Large intestine (tissue), 12 donors: ENCODE measurements at places on chromosomes 3 and 15. TPM values are rescaled to one million over a fixed set of nuclear protein-coding genes. Genes with fewer than 3 reads are reported as not detected.

DNA sequence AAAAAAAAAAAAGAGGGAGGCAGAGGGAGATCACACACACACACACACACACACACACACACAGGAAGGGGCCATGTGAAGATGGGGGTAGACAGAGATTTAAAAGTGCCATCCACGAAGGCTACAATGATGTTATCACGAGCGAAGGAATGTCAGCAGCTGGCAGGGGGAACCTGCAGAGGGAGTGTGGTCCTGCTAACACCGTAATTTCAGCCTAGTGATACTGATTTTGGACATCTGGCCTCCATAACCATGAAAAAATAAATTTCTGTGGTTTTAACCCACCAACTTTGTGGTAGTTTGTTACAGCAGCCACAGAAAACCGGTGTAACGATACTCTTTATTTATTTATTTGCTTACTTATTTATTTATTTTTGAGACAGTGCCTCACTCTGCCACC is 76.0 kb downstream of the TMCO5A start:
- DNase-seq, result no peak

DNA sequence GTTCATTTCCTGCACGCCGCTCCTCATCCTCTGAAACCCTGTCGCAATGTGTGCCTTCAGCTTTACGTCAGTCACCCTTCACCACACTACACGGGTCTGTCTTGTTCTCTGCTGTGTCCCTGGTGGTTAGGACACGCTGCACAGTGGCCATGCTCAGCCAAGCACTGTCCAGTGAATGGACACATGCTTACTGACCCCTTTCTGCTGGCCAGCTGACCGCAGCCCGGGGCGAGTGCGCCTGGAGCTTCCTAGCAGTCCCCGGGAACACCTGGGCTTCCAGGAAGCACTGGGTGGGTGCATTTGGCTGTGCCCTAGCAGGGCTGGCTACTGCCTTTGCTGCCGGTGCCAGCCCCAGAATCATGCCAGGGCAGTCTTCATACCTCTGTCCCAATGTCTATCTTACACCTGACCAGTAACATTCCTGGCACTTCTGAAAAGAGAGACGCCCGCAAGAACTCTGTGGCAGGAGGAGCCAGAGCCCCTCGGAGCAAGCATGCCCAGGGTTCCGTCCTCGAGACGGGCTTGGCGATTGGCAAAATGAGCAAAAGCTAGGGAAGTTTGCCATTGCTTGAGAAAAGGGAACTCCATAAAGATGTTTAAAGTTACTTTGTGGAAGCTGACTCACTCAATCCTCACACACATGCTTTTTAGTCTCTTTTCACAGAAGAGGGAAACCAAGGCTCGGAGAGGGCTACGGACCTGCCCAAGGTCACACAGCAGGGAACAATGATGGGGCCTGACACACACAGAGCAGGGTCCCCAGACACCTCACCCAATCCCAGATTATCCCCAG is 15.7 kb upstream of the ZXDC start:
- no peak for DNase-seq

DNA sequence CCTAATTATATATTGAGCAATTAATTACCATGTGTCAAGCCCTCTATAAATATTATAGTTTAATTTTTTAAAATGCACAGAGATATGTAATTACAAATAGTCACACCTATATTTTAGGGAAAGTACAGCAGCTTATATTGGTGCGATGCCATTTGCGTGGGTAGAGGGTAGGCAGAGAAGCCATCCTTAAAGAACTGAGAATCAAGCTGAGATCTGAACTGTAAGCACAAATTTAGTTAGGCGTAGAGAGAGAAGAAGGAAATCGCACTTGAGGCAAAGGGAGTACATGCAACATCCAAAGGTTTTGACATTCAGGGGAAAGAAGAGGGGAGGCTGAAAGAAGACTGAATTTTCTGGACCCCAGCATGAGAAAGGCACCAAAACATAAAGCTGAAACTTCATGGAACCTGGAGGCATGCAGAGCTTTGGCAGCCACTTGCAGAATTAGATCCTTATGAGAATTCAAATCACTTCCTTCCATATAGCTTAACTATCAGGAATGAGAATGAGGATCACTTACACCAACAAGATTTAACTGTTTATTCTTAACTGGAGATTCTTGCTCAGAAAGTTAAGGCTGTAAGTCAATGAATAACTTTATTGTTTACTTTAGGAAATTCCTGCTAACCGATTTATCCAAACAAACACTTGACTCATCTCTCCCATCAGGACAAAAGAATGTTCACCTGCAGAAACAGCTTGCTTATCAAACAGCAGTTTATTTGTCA is 114.3 kb downstream of the TGFBR2 start:
- DNase-seq, result peak; percentile 53

DNA sequence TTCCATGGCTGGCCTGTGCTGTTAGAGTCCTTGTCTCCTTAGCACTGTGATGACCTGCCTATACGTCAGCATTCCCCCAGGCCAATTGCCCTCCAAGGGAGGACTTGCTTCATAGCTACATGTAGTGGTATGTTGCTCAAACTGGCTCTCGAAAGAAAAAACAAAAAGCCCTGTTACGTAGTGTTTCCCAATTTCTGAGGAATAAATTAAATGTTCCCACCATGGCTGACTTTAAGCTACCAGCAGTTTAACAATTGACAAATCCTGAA is 54.6 kb downstream of the WNT7A start:
- DNase-seq, result no peak

- DNase-seq, result no peak
Measured at GRCh38 chr15:96222981-96223380, 107.5 kb upstream of the NR2F2 start.

DNA sequence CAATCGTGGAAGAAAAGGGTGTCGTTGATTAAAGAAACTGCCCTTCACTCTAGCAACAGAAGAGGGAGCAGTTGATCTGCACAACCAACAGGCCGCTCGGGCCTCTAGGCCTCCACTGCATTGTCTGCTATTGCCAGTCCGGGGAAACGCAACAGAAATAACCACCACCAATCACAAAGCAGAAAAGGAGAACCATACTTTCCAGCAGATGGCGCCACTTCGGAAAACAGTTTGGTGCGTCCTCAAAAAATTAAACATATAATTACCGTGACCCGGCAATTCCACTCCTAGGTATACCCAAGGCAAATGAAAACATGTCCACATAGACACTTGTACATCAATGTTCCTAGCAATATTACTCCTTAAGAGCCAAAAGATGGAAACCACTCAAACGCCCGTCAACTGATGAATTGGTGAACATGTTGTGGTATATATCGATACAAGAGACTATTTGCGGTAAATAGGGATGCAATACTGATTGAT is 154.1 kb downstream of the TJP1 start:
- DNase-seq, result peak; percentile 73

GRCh38 chr15:69704229-69704628 is 251.6 kb downstream of the RPLP1 start:
- no peak for DNase-seq

DNA sequence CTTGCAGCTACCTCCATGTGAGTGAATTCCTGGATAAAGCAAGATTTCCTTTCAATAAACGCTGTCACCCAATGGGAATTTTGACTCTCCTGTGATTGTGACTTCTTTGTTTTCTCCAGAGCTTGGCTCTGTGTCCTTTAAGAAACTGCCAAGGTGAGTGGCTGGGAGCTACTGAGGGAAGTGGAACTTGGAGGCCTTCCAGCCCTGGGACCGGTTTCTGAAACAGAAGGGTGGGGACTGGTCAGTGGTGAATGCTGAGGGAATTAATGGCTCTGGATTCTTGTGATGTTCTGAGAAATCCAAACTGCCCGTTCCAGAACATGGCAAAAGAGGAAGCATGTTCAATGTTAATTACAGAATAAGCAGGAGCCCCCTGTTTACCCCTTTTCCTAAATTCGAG is 41.1 kb upstream of the MYZAP start:
- no peak for DNase-seq

DNA sequence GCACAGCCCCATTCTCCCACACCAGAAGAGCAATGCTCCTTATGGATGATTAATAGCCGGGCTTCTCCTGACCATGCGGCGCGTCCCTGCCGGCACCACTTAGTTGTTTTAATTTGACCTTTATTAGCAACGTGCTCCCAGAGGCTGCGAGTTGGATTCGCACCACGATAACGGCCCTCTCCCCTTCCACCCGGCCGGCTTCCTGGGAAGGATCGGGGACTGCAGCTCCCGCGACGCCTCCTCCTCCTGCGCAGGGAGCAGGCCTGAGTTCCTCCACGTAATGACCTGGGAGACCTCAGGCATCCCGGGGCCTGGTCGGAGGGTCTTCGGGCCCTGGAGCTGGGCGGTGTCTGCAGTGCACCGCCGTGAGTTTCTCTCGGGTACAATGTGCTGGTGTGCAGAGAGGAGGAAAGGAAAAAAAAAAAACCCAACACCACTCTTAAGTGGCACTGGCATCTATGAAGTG is 243.3 kb upstream of the TOPAZ1 start:
- DNase-seq, result peak; percentile 2

DNA sequence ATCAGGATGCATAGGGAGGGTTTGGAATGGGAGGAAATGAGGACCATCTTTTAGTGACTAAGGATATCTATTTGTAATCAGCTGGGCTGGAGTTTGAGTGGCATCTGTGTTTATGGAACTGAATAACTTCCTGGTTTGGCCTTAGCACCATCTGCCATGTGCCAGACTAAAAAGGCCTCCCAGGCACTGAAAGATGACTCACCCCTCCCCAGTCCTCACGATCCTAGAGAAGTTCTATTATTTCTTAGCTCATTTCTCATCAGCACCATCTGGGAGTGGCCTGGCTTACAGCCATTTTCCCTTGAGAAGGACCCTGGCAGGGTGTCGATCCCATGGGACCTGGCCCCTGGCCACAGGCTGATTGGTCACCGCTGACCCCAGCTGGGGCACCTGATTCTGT is 23.9 kb upstream of the CTXND1 start:
- no peak for DNase-seq

GRCh38 chr3:46864061-46864881 is 1.0 kb upstream of the MYL3 start:
- DNase-seq, result no peak

GRCh38 chr3:72335458-72336095 is 512.7 kb downstream of the SHQ1 start:
- no peak for DNase-seq

DNA sequence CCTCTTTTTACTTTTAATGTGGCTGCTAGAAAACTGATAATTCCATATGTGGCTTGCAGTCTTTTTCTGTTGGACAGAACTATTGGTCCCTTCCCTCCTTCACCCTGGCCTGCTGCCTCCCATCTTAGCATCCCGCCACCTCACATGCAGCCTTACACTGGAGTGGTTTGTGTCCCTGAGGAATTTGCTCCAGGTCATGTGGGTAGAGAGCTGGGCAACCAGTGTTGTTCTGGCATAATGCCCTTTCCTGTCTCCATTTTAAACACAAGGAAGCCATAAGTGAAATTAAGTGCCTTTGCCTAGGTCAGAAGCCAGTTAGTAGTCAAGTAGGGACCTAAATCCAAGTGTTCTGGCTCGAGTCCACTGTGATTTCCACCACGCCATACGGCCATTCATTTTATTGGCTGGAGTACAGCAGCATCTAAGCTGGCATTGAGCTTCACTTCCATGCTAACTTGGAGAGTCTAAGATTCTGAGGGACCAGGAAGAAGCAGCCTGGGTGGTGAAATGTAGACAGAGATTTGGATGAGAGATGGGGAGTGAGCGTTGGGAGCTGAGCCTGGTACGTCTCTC is 46.0 kb upstream of the PLXNA1 start:
- DNase-seq, result no peak

DNA sequence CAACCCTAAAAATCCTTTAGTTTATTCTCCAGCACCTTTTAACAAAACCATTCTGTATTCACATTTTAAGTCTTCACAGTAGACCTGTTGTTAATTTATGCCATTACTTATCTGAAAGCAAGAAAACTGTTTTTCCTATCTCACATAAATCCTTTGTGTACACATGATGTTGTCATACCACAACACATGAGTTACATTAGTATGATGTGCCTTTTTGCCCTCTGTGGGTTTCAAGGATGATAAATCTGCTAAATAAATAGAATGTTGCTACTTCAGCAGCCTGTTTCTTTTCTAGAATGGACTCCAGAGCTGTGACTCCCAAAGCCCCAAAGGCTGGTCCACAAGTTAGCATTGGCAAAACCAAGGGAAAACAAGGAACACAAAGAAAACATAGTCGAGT is 151.6 kb downstream of the SERPINI1 start:
- DNase-seq, result no peak

DNA sequence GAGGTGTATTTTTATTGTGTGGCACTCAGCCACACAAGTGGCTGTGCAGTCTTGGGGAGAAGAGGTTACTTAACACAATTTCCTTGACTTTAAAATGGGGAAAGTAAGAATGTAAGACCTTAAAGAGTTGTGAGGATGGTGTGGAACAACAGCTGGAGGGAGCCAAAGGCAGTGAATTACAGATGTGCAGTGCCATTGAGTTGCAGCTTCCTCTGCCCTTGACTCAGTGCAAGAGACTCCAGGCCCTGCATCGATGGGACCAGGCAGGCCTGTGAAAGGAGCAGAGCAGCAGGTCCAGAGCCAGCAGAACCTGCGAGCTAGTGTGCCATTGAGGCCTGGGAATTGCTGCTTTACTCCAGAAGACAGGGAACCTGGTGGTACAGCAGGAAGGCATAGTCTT is 27.2 kb downstream of the EEFSEC start:
- DNase-seq, result no peak

DNA sequence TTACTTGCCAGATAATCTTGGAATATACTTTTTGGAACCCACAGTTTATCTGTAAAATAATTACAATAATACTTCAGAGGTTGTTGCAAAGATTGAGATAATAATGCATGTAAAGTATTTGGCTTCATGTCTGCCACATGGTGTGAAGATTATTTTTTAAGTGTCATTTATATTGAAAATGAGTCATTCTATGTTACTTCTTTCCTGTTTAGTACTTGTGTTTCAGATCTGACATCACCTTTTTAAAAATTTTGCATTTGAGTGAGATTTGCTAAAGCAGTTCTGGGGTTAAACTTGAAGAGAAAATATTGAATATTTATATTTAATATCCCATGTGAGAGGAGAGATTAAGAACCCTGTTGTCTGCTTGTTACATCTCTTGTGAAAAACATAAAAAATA is 31.2 kb downstream of the IQGAP1 start:
- no peak for DNase-seq

- DNase-seq, result no peak
Measured at GRCh38 chr15:89170364-89170763, 51.0 kb downstream of the RLBP1 start.

- DNase-seq, result peak; percentile 81
Measured at GRCh38 chr15:64731012-64731804, 44.2 kb downstream of the RBPMS2 start.

DNA sequence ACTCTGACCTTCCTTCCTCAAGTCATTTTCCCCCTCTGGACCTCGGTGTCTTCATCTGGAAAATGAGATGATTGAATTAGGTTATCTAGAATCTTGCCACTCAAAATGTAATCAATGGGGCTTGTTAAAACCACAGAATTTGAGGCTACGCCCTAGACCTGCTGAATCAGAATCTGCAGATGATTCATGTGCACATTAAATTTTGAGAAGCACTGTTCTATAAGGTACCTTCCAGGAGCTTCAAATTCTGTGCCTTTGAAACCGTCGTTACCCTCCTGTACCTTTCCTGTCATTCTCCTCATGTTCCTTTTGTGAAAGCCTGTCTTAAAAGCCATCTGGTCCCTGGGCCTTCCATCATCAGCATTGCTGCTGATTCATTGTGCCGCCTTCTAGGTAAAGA is 172.4 kb upstream of the TOPAZ1 start:
- no peak for DNase-seq

GRCh38 chr3:11643605-11644087 is at the start of gene VGLL4:
Gene VGLL4 (minus strand): TSS chr3:11643915. CDS start chr3:11643518, 397 bp downstream.
- peak; percentile 85 for DNase-seq

LIPC gene
- 0.25 TPM for polyA plus RNA-seq

IGDCC3 gene
- 1.6 TPM for polyA plus RNA-seq

CSTA gene
- 1.2 TPM for polyA plus RNA-seq

GPR171 gene
- 2.5 TPM for polyA plus RNA-seq

PIERCE2 gene
- polyA plus RNA-seq, result 2.3 TPM

NR1I2 gene
- 89.1 TPM for polyA plus RNA-seq

SOX14 gene
- not detected for polyA plus RNA-seq

TRPM1 gene
- polyA plus RNA-seq, result not detected

GCNT3 gene
- 16.3 TPM for polyA plus RNA-seq
